ENCODE measurements at places on chromosomes 3 and 15. TPM values are rescaled to one million over a fixed set of nuclear protein-coding genes. Genes with fewer than 3 reads are reported as not detected.
A peak's percentile ranks its signal among the peaks of the same experiment; 100 is the strongest.

Gene TLR9
- polyA plus RNA-seq, result 0.28 TPM

GRCh38 chr3:188692700-188693099 lies 479.1 kb upstream of the TPRG1 start:
- no peak for DNase-seq

GRCh38 chr3:10973046-10973595 lies 19.4 kb upstream of the SLC6A1 start:
- DNase-seq, result no peak

GRCh38 chr3:39329493-39329892 lies at the start of gene CCR8:
TSS of gene CCR8 (plus strand) at chr3:39329709. CDS start at chr3:39332332, 2,623 bp downstream.
- DNase-seq, result peak; percentile 1

DNA sequence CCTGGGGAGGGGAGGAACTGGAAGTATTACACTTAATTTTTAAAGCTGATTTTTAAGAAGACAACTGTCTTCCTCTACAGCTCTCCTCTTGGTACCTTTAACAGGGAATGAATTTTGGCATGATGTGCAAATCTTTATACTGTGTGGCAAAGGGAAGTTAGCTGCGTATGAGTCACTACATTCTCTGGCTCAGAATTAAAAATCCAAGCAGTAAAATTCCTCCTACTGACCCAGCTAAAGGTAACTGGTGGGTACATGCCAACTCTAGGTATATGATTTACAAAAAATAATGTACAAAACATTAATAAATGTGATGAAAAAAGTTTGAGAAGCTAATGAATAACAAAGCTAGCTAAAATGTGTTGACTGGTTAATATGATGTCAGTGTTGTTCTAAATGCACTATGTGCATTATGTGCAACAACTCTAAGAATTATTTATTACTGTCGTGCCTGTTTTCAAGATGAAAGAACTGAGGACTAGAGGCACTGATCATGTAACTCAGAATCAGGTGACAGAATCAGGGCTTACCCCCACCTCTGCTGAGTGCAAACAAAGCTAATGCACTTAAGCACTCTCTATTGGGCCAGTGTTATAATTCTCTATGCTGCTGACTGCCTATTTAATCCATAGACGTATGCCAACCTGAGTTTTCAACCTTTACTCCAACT lies 194.7 kb upstream of the CADPS start:
- no peak for DNase-seq

- peak; percentile 29 for DNase-seq
Observed at GRCh38 chr15:33292717-33293307, 18.0 kb upstream of the RYR3 start.

Gene FHIT
- polyA plus RNA-seq, result 5.5 TPM

- DNase-seq, result no peak
Observed at GRCh38 chr3:66018057-66019033, 20.4 kb downstream of the MAGI1 start.

- no peak for DNase-seq
Observed at GRCh38 chr3:61819861-61820260, 258.5 kb downstream of the PTPRG start.

Gene CXCR6
- polyA plus RNA-seq, result 0.45 TPM

GRCh38 chr15:47877836-47878235 lies 160.5 kb downstream of the SEMA6D start:
- no peak for DNase-seq

Gene SEC22A
- 15.2 TPM for polyA plus RNA-seq

GRCh38 chr3:182357928-182358327 lies 435.4 kb upstream of the ATP11B start:
- no peak for DNase-seq

Gene THAP10
- polyA plus RNA-seq, result 2.1 TPM

DNA sequence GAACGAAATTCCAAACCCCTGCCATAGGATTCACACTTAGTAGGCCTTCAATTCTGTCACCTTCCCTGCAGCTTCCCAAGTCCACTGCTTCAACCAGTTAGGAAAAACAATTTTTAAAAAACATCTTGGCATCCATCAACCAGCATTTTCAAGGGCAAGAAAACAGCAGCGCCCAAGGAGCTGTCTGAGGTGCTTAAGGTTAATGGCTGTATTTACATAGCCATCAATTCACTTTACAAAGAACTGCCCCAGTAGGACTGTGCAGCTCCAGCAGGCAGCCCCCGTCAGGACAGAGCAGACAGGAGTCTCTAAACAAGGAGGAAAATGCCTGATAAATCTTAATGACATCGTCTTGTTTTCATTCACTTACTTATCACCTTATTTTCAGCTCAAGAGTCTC lies 13.3 kb downstream of the TAFA4 start:
- peak; percentile 7 for DNase-seq

Gene TXNRD3
- polyA plus RNA-seq, result 8.6 TPM

GRCh38 chr3:135235541-135235940 lies 440.5 kb downstream of the EPHB1 start:
- DNase-seq, result no peak

GRCh38 chr15:78750566-78750965 lies 60.7 kb downstream of the ADAMTS7 start:
- no peak for DNase-seq

Gene VGLL3
- polyA plus RNA-seq, result 37.5 TPM

Gene CDCP1
- 0.34 TPM for polyA plus RNA-seq

DNA sequence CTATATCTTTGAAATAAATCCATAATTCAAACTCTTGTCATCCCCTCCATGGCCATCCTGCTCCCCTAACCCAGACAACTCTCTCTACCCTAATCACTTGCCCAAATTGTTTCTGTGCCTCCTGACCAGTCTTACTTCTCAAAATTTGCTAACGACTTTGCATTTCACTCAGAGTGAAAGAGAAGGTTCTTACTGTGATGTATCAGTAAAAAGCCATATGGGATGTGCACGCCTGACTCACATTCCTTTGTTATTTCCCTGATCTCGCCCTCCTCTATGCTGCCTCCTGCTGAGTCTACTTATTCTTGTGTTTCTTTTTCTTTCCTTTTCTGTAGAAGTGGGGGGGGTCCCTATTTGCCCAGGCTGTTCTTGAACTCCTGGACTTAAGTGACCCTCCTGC lies 487.2 kb upstream of the FRG2C start:
- DNase-seq, result no peak

GRCh38 chr3:168997488-168997887 lies 666.0 kb downstream of the MECOM start:
- no peak for DNase-seq

Gene ROPN1
- polyA plus RNA-seq, result not detected

GRCh38 chr3:122926322-122926721 lies 101.2 kb downstream of the SEMA5B start:
- no peak for DNase-seq

DNA sequence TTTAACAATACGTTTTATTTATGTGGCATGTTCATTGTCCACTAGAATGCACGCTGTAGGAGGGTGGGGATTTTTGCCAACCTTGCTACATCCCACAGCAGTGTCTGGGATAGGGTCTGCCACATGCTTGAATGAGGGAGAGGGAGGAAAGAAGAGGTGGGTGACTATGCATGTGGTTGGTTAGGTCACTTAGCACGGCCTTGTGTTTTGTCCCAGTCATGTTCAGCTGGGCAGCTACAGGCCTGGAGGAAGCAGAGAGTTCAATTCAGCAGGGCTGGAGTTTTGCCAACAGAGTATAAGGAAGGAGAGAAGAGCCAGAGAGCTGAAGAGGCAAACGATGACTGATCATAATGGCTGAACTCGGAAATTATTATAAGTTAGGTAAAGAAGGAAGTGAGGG lies 268.4 kb upstream of the NSMCE3 start:
- no peak for DNase-seq

DNA sequence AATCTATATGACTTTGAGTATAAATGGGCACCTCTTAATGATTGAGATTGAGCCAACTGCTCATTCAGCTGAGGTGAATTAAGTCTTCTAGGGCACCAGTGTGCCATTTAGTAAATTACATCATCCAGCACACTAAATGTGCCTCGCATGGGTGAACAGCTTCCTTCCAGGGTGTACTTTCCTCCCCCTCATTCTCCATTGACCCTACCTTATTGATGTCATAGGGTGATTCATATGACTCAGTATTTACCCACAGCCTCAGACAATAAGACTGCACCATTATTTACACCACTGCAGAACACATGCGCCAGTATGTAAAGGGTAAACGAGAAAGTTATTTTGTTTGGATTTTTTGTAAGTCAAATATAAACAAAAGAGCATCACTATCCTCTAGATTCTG lies 185.2 kb upstream of the ARL6 start:
- no peak for DNase-seq

DNA sequence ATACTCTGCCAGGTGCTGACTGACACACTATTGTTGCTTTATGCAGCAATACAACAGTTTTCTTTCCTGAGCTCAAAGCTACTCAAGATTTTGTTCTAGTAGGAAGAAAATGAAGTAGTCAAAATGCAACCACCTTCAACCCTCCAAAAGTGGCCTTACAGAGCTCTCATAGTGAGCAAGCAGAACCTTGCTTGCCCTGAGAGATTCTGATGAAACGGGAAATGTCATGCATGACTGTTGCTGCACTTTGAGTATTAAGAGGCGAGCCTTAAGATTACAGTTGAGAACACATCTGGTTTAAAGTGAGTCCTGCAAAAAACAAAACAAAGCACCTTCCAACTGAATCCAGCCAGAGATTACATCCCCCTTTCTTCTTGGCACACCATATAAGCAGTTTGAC lies 29.7 kb downstream of the MINDY4B start:
- DNase-seq, result no peak

DNA sequence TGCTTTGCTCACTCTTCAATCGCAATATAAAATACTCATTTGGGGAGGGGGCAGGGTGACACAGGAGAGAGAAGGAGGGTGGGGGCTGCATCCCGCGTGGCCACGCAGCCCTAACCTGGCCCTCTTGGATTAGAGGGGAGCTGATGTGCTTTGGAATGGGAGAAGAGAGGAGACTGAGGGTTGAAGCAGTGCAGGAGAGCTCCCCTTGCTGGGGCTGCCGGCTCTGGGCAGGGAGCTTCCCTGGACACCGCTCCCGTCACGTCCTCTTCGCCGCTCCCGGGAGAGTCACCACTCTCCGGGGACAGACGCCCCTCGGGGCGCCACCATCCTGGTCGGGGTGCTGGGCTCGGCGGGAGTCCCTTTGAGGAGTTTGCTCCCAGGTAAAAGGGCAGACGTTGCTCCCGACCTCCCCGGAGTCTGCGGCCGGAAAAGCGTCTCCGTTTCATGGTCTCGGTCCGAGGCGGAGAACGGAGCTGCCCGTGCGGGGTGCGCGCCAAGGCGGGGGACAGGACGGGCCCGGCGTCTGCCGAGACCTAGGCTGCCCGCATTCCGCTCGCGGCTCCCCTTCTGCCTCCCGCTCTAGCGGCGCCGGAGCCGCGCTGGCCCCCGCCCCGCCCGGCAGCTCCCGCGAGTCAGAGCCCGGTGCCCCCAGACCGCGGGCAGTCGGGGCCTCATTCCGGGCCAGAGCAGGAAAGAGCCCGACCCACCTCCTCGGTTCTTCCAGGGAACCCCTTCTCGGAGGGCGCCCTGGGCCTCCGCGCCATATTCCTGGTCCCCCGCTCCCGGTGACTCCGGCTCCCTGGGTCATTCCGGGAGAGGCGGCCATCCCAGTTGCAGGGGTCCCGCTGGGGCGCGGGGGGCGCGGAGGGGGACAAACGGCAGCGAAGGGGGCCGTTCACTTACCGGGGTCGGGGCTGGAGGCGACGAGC lies 603 bp downstream of the SLC7A14 start:
- DNase-seq, result no peak

- no peak for DNase-seq
Observed at GRCh38 chr15:77983091-77983707, 94.3 kb downstream of the TBC1D2B start.

DNA sequence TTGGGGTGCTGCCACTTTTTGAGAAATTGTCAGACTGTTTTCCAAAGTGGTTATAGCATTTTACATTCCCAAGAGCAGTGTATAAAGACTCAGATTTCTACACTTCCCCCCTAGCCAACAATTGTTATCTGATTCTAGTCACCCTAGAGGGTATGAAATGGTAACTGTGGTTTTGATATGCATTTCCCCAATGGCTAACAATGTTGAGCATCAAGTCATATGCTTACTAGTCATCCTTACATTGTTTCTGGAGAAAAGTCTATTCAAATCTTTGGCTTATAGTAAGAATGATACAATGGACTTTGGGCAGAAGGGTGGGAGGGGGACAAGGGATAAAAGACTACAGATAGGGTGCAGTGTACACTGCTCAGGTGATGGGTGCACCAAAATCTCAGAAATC lies 73.3 kb downstream of the CSNK1G1 start:
- DNase-seq, result no peak

DNA sequence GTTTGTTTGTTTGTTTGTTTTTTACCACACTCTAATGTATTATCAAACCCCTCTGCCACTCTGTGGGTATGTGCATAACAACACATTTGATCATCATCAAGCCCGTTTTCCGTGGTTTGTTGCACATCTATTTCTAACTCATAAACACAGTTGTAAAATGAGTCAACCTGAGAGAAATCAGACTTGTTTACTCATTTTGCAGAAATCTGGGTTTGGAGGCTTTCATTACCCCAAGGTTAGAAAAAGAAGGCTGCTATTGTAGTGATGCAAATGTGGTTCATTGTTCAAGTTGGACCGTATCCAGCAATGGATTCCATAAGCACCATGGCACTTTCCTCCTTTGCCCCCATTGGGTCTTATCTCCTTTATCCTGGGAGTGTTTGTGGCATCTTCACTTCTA lies 353.2 kb upstream of the SOX2 start:
- DNase-seq, result no peak

Gene SKOR1
- polyA plus RNA-seq, result 0.67 TPM

DNA sequence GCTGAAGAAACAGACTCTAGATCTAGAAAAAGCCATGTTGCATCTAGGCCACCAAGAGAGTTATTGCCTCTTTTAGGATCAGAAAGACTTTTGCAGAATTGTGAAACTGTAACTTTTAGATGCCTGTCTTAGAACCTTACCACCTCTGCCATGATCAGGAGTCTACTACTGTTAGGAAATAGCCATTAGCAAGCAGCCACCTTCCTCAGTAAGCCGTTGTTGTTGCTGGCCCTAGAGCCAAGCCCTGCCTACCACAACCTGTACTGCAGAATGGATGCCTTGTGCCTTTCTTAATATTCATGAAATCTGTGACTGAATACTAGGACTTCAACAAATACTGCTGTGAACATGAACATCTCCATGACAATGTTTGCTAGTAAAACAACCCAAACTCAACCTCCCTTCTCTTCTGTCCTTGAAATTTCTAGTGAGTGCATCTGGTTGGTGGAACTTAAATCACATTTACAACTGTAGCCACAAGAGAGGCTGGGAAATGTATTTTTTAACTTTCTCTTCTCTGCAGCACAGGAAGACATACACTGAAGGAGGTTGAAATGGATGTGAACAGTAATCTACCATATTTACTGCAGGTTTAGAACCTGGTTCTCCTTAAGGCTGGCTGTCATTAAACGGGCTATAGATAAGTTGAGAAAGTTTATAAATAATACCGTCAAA lies 20.7 kb downstream of the RASA2 start:
- no peak for DNase-seq

All from hindlimb muscle (tissue), 1 donor.